ENCODE measurements at places on chromosomes 5 and 9.

GRCh38 chr5:151432210-151432609, 15.2 kb upstream of the SLC36A1 start:
- no peak for DNase-seq

DNA sequence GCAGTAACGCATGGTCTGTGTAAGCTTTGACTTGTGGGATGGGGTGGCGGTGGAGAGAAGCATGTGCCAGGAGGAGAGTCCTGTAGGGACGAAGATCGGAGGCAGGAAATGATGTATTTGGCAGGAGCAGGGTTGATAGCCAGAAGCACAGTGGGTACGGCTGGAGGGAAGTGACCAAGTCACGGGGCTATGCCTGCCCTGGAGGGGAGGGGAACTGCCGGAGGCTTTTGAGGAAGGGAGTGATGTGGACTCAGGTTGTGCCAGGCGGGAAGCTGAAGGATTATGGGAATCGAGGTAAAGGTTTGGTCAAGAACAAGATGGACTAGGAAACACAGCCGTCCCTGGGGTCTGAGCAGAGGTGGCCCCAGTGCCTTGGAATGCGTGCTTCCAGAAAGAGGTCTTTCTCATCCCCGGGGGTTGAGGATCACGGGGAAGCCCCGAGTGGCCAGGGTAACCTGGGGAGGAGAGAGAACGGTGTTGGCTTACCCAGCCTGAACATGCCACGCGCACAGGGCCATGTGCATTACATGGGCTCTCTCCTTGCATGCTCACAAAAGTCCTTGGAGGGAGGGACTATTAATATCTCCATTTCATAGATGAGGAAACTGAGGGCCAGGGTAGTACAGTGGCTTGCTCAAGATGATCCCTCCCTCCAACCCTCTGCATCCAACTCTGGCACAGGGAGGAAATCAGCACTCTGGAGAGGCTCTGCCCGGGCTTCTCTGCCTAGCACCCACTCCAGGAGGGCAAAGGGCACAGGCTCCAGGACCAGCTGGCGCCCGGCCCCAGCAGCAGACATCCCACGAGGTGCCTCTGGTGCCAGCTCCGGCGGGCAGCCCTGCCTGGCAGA, 253.8 kb downstream of the PBX3 start:
- no peak for DNase-seq

- DNase-seq: no peak
Observed at GRCh38 chr9:109770101-109770500, 9.9 kb upstream of the PALM2AKAP2 start.

GRCh38 chr9:9819886-9820285, 792.9 kb downstream of the PTPRD start:
- no peak for DNase-seq

DNA sequence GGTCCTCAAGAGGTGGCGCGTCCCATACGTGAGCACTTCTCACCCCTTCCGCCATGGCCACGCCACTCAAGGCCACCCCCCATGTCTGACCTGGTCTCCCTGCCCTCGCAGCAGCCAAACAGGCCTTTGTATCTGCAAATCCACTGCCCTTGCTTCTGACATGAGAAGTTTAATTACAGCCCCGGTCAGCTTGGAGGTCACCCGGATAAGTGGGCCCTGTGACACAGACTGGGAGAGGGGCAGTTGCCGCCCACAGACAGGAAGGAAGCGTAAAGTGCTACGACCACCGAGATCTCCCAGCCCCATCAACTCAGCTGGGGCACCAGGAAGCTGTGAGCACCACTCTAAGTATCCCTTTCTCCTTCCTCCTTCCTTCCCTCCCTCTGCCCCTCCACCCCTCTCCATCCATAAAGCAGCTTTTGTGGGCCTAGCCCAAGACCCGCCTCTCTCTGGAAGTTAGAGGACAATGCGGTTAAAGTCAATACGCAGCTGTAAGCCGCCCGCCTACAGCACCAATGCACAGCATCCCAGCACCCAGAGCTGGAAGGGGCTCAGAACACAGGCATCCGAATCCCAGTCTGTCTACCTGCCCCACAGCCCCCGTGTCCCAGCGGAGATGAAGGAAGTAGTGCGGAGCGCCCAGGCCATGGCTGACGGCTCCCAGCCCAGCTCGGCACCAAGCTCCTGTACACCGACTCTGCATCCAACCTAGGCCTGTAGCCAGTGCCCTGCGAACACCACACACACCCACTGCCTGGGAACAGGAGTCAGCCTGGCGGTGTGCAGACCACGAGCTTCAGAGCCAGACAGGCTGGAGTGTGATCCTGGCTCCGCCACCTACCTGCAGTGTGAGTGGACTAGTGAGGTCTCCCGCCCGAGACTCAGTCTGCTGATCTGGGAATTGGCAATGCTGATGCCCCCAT, 44.8 kb upstream of the RNF130 start:
- no peak for DNase-seq

DNA sequence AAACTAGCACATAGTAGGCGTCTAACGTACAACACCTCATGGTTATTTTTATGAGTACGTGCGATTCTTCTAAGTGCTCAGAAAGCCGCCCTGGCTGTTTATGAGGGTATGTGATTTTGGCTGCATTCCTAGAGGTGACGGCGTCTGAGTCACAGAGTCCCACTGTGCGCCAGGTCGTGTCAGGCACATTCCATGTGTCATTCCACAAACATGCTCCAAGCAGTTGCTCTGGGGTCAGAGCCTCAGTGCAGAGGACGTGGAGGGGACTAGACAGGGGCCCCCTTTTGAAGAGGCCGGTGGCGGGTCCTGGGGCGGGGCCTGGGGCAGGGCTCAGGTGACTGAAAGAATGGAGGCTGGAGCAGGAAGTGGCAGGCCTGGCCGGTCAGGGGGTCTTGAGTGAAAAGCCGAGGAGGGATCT, 51.9 kb downstream of the NEK6 start:
- DNase-seq: no peak
